ENCODE measurements at places on chromosomes 2 and 18.

DNA sequence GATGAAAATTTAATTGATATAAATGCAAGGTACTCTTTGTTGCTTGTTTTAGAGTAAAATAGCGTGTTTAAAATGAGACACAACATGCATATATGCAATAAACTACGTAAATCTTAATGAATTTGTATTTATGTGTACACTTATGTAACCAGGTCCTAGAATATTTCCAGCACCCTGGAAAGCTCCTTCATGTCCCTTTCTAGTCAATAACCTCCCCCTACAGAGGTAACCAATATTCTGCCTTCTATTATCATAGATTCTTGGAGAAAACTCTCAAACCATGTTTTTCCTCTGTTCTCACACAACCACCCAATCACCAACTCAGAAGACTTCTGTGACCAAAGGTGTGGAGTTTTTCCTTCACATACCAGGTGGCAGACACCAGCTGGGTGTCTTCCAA is 79.6 kb upstream of the THUMPD2 start:
- DNase-seq: no peak

GRCh38 chr2:31703253-31703652 is 122.5 kb upstream of the SRD5A2 start:
- DNase-seq: no peak

- no peak for DNase-seq
Observed at GRCh38 chr2:37645836-37646235, 25.6 kb downstream of the CDC42EP3 start.

- peak; percentile 11 for DNase-seq
Observed at GRCh38 chr2:30692829-30693275, 114.4 kb downstream of the CAPN13 start.

- DNase-seq: no peak
Observed at GRCh38 chr18:32958746-32959145, 185.9 kb upstream of the KLHL14 start.

DNA sequence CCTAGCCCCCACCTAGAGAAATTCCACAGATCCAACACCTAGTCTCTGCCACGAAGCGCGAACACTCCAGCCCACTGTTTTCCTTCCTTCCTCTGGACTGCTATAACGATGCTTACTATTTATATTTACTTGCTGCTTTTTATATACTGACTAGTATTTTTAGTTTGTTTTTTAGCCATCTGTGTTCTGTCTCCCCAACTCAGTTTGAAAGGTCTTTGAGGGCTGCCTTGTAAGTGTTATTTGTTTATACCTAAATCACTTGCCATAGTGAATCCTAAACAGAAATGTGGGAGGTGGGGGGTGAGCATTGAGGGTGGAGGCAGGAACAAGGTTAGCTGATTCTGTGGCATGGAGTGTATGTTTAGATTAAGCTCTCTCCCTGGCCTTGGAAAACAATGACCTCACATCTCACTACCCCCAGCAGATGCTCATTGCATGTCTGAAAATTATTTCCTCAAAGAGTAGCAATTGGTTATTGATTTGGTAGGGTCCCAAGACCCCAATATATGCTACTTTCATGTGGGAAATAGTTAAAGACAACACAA is 1.1 kb upstream of the NCKAP5 start:
- DNase-seq: no peak

Data from fibroblast of upper back skin (primary cell).